ENCODE measurements at places on chromosomes 7 and 10. TPM values are rescaled to one million over a fixed set of nuclear protein-coding genes. Genes with fewer than 3 reads are reported as not detected.

DNA sequence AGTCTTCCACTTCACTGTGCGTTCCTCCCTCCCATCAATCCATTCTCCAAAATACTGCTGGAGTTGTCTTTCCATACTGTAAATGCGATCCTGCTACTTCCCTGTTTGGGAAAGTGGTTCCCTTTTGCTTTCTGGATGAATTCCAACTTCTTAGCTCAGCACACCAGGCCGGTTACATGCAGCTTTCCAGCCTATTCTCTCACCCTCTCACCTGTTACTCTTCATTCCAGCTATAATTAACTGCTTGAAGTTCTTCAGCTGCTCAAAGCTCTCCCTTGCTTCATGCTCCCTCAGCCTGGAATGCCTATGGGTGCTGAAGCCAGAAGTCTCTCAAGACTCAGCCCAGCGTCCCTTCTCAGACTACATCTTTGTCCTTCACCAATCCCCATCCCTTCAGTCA, 6.0 kb upstream of the ZNRF2 start:
- H3K36me3 ChIP-seq = no peaks in the 10 kb centered on the region
- no peak overlapping the region for H3K4me3 ChIP-seq
- no peaks in the 10 kb centered on the region for H3K4me1 ChIP-seq
- no peak overlapping the region for H3K27ac ChIP-seq
- DNase-seq = no peak
- H3K27me3 ChIP-seq = no peaks in the 10 kb centered on the region

- peaks cover 10% of the 10 kb centered on the region for H3K36me3 ChIP-seq
- no peak within 1 kb of the TSS for H3K4me3 ChIP-seq
- no peak within 1 kb of the TSS for H3K27ac ChIP-seq
- no peak for DNase-seq
- H3K27me3 ChIP-seq = no peaks in the 10 kb centered on the region
These were observed at the start of gene PGAM2 for GRCh38 chr7:44065431-44066110. Gene PGAM2, minus strand, starts transcription at chr7:44065567. Its CDS starts 38 bp downstream, at chr7:44065529.

- no peaks in the 10 kb centered on the region for H3K27me3 ChIP-seq
- no peaks in the 10 kb centered on the region for H3K36me3 ChIP-seq
- no peaks in the 10 kb centered on the region for H3K4me1 ChIP-seq
- H3K4me3 ChIP-seq = no peak overlapping the region
These were observed 148.2 kb upstream of the LRRTM3 start for GRCh38 chr10:66777665-66778064.

DNA sequence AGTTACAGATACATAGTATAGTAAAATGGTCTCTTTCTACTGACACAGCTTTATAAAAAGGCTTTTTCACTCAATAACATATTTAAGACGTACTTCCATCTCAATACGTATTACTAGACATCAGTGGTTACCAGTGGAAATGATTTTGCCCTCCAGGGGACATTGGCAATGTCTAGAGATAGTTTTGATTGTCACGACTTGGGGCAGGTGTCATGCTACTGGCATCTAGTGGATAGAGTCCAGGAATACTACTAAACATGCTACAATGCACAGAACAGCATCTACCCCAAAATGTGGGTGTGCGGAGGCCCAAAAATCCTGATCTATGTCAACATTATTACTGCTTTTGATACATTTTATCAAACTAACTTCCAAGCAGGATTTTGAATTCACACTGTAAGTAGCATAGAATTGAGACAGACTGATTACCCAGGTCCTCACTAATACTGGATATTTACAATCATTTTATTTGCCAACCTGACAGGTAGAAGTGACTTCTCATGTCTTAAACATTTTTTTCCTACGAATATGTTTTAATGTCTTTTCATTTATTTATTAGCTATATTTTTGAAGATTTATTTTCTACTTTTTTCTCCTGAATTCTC, 53.8 kb downstream of the HGF start:
- no peak overlapping the region for H3K27ac ChIP-seq
- H3K4me1 ChIP-seq = no peaks in the 10 kb centered on the region
- DNase-seq = no peak
- no peak overlapping the region for H3K4me3 ChIP-seq
- H3K27me3 ChIP-seq = no peaks in the 10 kb centered on the region

The LIPF gene
- total RNA-seq = not detected

The ITPRID1 gene
- not detected for total RNA-seq

The MRC1 gene
- total RNA-seq = 0.37 TPM

The SPDYE2B gene
- not detected for total RNA-seq

The MYO1G gene
- total RNA-seq = 427 TPM

The PSAP gene
- 186 TPM for total RNA-seq

The PTPRZ1 gene
- total RNA-seq = not detected
